8988T (cell line): ENCODE measurements at places on chromosomes 4 and X.

- DNase-seq = no peak
Observed at GRCh38 chr4:172686021-172686420, 482.6 kb upstream of the GALNT7 start.

- no peak for DNase-seq
Observed at GRCh38 chrX:153438532-153438931, 7.3 kb downstream of the TREX2 start.

DNA sequence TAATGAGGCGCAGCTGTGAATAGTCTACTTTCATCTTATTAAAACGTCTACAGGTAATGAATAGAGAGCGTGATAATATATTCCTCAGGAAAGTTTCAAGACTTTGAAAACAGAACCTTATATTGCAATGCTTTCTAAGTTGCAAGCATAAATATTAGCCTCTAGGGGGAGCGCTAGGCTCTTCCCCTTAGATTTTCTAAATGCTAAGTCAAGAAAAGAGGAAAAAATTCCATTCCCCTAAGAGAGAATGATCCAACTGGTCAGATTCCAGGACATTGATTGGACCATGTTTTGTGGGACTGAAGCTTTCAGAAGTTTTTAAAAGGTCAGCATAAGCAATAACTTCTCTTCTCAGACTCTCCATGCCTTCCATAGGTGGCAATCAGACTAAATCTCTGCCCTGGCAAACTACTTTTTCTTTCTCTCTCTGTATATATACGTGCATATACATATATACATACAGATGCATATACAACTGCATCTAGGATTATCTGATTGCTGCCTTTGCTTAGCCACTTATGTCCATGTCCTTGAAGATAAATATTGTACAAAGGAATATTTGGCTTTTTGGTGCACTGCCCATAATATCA, 492.9 kb downstream of the INPP4B start:
- no peak for DNase-seq

DNA sequence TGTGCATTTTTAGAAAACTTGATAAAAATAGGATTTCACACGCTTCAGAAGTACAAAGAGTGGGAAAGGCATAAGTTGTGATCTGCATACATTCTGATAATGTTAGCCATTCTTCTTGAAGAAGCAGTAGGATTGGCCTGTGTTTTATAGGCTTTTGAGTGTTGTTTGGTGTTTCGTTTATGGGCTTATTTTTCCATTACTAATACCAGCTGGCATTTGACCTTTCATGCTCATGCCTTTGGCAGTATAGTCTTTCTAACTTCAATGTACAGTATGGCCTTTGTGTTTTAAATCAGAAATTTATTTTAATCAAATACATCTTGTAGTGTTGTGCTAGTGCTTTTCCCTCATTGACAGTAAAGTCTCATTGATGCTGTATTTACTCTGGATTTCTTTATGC, 51.5 kb upstream of the SLC4A4 start:
- DNase-seq = no peak

DNA sequence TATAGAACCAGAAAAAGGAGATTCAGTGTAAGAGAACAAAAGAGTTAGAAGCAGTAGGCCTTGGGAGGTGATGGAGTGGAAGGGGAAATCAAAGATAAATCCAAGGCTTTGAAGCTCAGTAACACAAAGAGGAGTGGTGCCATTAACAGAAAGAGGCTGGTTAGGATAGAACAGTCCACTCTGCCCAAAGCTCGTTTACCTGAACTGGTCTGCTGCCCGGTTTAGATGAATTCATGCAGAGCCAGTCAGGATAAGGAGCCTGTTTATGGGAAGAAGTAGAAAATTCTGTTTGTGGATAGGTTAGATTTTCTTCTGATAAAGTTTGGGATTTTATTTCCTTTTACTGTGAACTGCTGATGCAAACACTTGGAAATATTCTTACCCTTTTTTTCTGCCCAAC, 80.6 kb downstream of the HMGB2 start:
- no peak for DNase-seq

DNA sequence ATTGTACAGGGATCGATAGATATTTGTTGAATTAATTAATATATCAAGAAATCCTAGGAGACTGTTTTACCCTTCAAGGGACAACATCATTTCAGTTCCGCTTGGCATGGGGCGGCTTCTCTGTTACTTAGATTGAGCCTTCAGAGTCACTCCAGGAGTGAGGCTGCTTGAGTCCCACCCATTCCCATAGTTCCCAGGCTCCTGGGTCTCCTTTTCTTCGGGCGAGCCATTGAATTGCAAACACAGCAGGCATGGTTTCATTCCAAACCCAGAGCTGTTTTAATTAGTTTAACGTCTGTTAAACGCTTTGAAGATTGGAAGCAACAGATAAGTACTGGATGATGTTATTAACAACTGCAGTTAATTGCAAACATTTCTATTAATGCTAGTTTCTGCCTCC, 571 bp upstream of the EDA start:
- DNase-seq = no peak

GRCh38 chrX:1119275-1119674, 93.2 kb downstream of the CRLF2 start:
- no peak for DNase-seq

DNA sequence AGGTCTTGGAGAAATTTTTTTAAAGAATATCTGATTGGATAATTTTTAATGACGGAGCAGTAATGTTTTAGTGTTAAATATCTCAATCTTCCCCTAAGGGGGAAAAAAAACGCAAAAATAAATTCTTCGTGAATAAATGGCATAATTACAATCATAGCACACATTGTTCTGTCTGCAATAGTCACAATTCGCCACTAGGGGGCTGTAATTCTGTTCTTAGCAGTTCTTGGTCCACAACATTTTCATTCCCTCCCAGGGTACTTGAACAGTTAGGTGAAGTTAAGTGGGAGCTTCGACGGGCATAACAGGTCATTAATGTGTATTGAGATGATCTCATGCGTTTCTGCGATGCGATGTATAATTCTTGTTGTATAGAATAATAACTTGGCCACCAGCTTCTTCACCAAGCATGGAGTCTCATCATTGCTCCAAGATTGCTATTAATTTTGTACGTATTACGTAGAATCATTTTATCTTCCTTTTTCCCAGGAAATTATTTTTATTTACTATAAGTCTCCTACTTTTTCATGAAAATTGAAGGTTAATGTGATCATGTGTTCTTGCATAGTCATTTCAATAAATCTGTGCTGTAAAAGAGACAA, 27.2 kb downstream of the HTR2C start:
- no peak for DNase-seq

DNA sequence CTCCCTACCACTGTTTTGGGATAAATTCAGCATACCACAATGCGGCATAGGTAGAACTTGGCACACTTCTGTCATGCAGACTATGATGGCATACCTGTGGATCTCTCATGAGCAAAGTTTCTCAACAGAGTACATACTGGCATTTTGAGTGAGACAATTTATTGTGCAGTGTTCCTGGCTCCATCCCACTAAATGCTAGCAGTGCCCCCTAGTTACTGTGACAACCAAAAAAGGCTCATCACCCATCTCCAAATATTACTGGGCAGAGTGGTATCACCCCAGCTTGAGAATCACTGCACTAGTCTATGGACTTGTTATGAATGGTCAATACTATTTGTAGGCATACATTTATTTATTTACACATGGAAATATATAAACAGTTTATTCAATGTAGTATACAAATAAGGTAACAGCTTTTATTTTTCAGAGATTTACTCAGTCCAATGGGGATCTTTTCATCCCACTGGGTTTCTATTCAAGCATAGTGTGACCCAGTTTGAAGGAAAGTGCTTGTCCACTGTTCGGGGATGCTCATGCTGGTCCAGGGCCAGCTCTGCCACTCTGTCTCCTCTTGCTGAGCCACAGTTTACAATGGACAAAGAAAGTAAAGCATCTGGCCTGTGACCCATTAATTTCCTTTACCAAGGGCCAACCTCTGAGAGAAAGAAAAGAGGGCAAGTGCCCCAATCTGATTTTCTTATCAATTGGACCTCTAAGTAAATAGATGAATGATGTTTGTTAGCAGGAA, 81.0 kb upstream of the IL2 start:
- DNase-seq = no peak

- no peak for DNase-seq
Observed at GRCh38 chrX:13287816-13288215, 32.0 kb downstream of the ATXN3L start.

DNA sequence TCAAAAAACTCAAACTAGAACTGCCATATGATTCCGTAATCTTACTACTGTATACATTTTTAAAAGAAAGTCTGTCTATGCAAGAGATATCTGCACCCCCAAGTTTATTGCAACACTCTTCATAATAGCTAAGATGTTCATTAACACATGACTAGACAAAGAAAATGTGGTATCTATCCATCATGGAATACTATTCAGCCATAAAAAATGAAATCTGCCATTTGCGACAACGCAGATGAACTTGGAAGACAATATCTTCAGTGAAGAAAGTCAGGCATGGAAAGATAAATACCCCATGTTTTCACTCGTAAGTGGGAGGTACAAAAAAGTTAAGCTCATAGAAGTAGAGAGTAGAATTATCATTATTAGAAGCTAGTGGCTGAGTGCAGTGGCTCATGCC, 87.3 kb upstream of the DHRSX start:
- no peak for DNase-seq

DNA sequence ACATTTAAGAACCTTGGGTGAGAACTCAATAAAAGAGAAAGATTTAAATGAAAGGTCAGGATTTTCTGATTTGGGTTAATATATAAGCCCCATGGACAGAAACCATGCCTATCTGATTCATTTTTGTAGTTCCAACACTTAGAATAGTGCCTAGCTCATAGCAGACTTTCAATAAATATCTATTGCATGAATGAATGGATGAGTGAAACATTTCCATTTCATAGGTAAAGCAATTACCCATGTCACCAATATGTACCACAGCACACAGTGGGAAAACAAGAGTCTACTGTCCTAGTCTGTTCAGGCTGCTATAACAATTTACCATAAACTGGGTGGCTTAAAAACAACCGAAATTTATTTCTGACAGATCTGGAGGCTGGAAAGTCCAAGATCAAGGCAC, 63.9 kb upstream of the PTPN13 start:
- no peak for DNase-seq

- no peak for DNase-seq
Observed at GRCh38 chr4:159937595-159937994, 834.7 kb downstream of the RAPGEF2 start.

DNA sequence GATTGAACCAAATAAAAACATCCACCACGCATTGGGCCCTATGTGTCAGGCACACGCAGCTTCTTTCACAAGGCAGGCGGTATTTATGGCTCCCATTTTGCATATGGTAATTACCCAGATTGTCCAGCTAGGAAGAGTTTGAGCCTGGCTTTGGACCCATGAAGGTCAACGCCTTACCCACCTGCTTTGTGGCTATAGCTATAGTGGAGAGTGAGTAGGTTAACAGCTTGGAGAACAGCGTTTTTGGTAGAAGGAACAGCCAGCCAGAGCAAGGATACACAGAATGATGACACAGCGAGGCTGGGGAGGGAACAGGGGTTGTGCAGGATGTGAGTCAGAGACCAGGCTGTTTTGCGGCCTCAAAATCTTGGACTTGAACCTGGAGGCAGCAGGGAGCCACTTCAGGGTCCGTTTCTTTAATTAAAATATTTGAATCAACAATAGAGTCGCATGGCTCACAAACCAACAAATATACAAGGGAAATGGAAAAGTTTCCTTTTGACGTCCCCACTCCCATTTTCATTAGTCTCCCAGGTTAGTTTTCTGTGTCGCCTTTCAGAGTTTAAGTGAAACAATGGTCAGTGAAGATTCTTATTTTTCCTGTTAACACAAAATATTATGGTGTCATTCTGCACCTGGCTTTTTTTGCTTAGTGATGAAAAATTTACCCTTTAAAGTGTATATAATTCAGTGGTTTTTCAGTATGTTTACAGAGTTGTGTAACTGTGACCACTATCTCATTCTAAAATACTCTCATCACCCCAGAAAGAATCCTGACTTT, 118.2 kb upstream of the STX18 start:
- DNase-seq = peak; percentile 66

DNA sequence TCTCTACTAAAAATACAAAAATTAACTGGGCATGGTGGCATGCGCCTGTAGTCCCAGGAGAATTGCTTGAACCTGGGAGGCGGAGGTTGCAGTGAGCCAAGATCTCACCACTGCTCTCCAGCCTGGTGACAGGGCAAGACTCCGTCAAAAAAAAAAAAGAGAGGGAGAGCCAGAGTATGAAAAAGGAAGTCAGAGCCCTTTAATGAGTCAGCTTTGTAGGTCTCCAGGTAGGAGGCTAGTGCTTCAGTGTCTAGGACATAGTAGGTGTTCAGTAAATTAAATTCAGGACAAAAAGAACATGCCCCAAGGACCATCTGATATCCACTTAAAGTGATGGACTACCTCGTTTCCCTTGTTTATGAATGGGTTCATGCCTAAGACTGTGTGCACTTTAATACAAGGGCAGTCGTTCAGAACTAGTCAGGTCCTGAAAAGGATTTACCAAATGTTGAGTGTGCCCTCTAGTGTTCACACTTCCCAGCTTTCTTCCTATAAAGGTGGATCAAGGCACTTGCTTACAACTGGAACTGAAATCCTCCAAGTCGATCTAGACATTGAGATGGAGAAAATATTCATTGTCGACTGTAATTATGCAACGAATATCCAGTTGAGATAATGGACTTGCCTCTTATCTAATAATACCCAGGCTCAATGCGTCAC, 29.0 kb downstream of the F9 start:
- no peak for DNase-seq

GRCh38 chr4:40240040-40240653, 43.3 kb downstream of the RHOH start:
- DNase-seq = no peak

DNA sequence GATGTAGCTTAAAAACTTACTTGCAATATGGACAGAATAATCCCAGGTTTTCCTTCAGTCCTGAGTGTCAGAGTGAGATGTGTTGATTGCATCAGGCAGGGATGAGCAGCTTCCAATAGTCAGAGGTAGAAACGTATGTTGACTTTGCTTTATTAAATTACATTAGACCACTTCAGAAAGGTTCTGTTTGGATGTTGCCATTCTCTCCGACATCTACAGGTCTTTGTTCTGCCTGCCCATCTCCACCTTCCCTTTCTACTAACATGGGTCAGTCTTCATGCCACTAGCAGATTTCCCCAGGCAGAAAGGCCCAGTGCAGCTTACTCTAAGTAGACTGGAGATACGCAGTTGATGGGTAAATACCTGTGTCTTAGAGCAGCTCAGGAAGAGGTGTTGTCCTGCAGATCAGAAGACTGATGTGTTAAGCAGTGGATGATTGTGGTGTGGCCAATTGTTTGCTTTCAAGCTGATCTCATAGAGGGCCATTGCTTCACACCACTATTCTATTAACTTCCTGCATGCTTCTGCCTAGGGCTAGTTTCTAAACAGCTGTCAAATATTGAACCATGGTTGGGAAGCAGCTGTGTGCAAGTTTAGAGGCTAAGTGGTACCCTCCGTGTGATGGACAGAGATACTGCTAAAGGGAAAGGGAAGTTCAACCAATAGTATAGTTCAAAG, 1.8 kb downstream of the FRMPD4 start:
- DNase-seq = no peak

GRCh38 chr4:153448003-153448731, 18.0 kb upstream of the TMEM131L start:
- no peak for DNase-seq

GRCh38 chrX:131802836-131803626, 220.1 kb upstream of the STK26 start:
- DNase-seq = peak; percentile 46

GRCh38 chrX:8724300-8724699, 7.6 kb downstream of the ANOS1 start:
- no peak for DNase-seq

- no peak for DNase-seq
Observed at GRCh38 chrX:45807572-45808425, 607.1 kb upstream of the DIPK2B start.

GRCh38 chr4:137451172-137451825, 81.0 kb downstream of the PCDH18 start:
- no peak for DNase-seq
